ENCODE measurements at places on chromosomes 2 and 18.

DNA sequence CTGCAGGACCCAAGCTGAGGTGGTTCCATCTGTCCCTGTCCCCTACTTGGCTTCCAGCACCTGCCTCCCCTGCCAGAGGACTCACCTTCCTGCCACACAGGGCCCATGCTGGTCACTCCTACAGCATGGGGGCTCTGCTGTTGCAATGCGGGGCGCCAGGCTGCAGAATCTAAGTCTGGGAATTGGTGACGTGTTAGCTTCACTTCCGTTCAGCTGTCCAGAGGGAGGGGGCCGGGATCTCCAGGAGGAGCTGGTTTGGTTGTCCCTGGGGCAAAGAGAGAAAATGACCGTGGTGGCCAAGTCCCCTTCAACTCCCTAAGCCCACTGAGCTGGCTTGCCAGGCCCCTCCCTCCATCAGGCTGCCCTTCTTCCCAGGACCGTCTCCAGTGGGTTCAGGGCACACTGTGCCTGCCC, 69.5 kb downstream of the IL1R2 start:
- DNase-seq: no peak

- DNase-seq: peak; percentile 43
These were observed 36.0 kb upstream of the TTC27 start for GRCh38 chr2:32591669-32592463.

DNA sequence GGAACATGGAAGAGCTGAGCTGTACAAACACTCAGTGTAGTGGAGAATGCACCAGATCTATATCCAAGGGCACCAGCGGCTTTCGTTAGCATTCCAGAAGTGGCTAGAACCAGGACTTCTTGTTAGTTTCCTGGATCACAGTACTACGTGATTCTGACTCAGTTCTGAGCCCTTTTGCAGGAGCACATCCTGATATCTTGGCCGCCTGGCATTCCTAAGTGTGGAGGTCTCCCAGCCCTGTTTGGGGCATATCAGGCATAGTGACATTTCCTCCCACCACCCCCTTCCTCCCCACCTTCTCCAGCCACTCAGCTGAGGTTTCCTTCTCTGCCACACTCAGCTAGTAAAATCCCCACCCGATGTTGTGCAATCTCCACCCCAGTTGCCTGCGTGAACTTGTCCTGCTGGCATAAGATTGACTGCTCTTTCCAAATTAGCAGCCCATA, 63.4 kb downstream of the BMP10 start:
- DNase-seq: peak; percentile 40

GRCh38 chr2:165621086-165621560, 151.6 kb downstream of the CSRNP3 start:
- no peak for DNase-seq

GRCh38 chr2:168961450-168962229, 60.5 kb downstream of the G6PC2 start:
- peak; percentile 33 for DNase-seq

GRCh38 chr2:23589739-23590138, 204.8 kb downstream of the KLHL29 start:
- no peak for DNase-seq

All from CD4-positive, alpha-beta T cell treated with Interferon alpha-2 for 1 hour (primary cell).